Left ventricle myocardium inferior (tissue), 1 donor: ENCODE measurements at places on chromosomes 1 and 21. TPM values are rescaled to one million over a fixed set of nuclear protein-coding genes. Genes with fewer than 3 reads are reported as not detected.

The MCOLN3 gene
- total RNA-seq, result 0.44 TPM

The GBP4 gene
- 6.2 TPM for total RNA-seq

The RXRG gene
- total RNA-seq, result 9.3 TPM

The OR2T33 gene
- total RNA-seq, result not detected

The KRTAP19-6 gene
- total RNA-seq, result not detected

The ZNF648 gene
- total RNA-seq, result not detected

The BLACAT1 gene
- not detected for total RNA-seq

The NR1I3 gene
- total RNA-seq, result not detected
